Hematopoietic multipotent progenitor cell treated with erythropoietin and hydrocortisone succinate and interleukin-3 and kit ligand, for 6 days (in vitro differentiated cells): ENCODE measurements at places on chromosomes 5 and 9.

- no peak for DNase-seq
Measured at GRCh38 chr9:33443464-33444154, 3.8 kb downstream of the AQP3 start.

DNA sequence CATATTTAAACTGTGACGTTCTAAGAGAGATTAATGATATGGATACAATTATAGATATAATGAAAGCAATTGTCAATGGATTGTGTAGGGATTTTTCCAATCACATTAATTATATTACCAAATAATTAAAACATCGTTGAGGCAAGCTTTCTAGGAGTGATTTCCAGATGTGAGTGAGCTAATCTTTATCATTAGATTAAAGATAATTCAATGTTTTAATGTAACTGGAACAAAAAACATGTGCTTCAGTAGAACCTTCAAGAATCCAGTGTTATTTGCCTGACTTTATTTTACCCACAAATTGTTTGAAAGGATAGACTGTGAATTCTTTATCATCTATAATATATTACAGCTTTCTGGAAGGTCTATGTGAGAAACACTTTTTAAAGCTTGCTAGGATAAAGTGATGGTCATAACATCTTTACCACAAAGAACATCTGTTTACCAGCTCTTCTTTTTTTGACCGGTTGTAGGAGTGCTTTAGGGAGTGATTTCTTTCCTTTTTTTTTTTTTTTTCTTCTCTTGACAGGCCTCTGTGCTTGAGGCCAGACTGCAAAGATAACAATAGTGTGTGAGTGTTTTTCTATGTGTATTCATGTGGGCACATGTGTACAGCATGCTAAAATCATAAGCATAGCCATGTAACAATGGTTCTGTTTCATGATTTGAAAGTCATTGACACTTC lies 35.0 kb downstream of the SNCAIP start:
- no peak for DNase-seq

DNA sequence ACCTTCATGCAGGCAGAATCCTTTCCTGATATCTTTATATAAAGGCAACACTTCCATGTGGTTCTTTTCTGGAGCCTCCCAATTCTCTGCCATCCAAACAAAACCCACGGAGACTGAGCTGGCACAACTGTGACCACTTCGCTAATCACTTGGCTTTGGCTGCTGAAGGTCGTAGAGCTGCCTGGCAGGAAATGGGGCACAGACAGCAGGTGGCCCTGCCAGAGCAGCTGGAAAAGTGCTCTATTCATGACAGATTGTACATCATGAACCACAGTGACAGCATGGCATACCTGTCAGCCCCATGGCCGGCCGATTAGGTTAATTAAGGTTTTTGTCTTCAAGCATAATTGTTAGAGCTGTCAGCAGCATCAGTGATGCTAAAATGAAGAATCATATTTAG lies 141.9 kb upstream of the ANKRD55 start:
- no peak for DNase-seq

DNA sequence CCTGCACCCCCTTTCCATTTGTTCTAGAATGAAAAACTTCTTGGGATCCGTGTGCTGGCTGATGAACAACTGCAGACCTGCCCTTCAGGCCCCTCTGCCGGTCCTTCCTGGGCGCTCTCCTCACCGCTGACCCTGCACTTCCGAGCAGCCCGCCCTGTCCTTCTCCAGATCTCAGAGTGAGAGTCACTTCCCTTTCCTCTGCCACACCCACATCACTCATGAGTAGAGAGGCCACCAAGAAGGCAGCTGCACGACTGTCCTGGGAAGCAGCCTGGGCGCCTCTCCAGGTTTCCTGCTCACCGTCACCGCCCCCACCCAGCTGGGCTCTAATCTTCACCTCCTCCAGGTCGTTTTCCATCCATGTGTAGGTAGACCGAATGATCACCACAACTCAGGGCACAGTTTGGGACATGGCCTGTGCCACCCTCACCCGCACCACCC lies 35.0 kb upstream of the NSMF start:
- DNase-seq = peak; percentile 60

DNA sequence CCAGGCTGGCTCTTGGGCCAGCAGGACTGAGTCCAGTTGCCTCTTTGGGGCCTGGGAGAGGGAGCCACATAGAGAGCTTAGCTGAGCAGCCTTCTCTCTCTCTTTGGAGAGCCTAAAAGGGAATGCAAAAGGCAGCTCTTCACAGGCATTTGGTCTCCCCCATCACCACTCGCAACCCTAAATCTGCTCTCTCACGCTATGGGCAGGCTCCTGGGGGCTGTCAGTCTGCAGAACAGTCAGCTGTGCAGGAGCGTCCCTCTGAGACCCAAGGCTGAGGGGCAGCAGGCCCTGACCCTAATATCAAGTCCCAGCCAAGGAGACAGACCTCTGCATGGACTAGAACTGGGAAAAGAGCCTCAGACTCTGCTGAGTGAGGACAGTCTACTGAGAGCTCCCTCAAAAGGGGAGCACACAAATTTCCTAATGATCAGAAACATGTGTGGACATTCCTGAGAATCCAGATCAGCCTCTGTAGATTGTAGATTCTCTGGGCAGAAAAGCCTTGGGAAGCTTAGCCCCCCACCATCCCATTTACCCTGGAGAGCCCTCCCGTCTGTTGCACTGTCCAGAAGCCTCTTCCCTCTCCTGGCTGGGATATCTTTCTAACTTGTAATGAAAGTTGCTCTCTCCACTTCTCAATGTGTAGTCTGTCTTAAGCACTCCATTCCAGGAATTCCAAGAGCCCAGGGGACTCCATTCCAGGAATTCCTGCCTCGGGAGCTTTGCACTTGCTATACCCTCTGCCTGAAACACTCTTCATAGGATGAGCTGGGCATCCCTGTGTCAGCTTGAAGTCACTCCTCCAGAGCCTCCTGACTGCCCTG lies 79.4 kb downstream of the FAM114A2 start:
- no peak for DNase-seq
